ENCODE measurements at places on chromosomes 2 and 18. TPM values are rescaled to one million over a fixed set of nuclear protein-coding genes. Genes with fewer than 3 reads are reported as not detected.

- H3K4me3 ChIP-seq: no peak overlapping the region
- H3K27me3 ChIP-seq: no peaks in the 10 kb centered on the region
- H3K36me3 ChIP-seq: no peaks in the 10 kb centered on the region
- no peak overlapping the region for H3K27ac ChIP-seq
- H3K4me1 ChIP-seq: peaks cover 8% of the 10 kb centered on the region
These were observed 29.7 kb downstream of the IKZF2 start for GRCh38 chr2:213121690-213122089.

The LYPD1 gene
- 2.3 TPM for total RNA-seq

DNA sequence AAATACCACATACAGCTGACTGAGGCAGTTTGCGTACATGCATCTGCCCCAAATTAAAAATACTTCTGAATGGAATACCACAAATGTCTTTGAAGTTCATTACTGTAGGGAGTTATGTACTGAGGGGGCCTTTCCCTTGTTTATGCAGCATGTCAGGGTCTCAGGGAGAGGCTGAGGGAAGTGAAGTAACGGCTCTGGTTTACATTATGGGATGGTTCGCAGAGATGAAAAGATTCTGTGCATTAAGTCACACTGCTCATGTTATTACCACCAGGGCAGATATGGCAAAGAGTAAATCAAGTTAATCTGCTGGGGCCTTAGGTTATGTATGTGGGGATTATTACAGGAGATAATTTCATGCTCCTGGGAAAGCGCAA lies 385.9 kb upstream of the RND3 start:
- H3K27me3 ChIP-seq: no peaks in the 10 kb centered on the region
- no peak overlapping the region for H3K27ac ChIP-seq
- H3K4me3 ChIP-seq: no peak overlapping the region
- no peaks in the 10 kb centered on the region for H3K36me3 ChIP-seq
- no peak for DNase-seq
- H3K4me1 ChIP-seq: no peaks in the 10 kb centered on the region

- H3K4me1 ChIP-seq: no peaks in the 10 kb centered on the region
- no peak for DNase-seq
- H3K36me3 ChIP-seq: no peaks in the 10 kb centered on the region
- no peak overlapping the region for H3K27ac ChIP-seq
- H3K4me3 ChIP-seq: no peak overlapping the region
These were observed 193.0 kb downstream of the TXNL1 start for GRCh38 chr18:56445422-56445821.

DNA sequence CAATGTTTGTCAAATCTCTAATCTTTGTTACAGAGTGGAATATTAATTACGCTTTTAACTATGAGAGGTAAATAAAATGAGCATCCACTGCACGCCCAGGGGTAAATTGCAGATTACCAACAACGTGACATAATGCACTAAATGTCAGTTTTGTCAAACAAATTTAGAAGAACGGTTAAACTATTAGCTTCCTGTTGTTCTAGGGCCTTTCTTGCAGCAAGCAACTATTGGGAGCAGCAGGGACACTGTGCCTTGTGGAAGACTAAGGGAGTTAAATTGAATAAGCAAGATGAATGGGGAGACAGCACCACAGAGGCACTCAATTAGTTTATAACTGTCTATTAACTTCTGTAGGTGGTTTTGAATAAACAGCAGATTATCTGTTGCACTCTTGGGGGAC lies 391.0 kb upstream of the RAB12 start:
- no peak for DNase-seq
- peaks cover 13% of the 10 kb centered on the region for H3K4me1 ChIP-seq
- H3K36me3 ChIP-seq: no peaks in the 10 kb centered on the region
- no peak overlapping the region for H3K4me3 ChIP-seq
- no peak overlapping the region for H3K27ac ChIP-seq

The CIDEA gene
- total RNA-seq: not detected

The TUBA4B gene
- not detected for total RNA-seq

DNA sequence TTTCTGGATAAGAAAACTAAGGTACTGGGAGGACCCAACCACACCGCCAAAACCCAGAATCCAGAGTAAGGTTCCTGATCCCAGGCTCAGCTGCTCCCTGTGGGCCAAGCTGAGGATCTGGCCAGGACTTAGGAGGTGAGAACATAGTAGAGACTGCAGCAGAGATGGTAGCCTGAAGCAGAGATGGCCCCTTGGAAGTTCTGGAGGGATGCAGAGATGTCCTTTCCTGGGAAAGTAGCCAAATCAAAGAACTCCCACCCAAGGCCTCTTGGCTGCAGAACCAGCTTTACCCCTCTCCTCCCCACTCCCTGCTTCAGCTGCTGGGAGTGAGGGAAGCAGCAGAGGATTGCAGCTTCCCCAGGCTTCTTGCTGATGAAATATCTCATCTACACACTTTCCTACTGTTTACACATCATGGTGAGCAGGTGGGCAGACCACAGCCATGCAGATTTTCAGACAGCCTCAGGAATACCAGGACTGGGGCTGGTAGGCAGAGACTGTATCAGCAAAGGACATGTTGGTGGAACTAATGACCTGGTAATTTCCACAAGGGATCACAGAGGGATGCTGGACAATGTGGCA lies 32.7 kb downstream of the TMEM17 start:
- peaks cover 28% of the 10 kb centered on the region for H3K4me1 ChIP-seq
- no peak for DNase-seq
- no peak overlapping the region for H3K4me3 ChIP-seq
- H3K36me3 ChIP-seq: no peaks in the 10 kb centered on the region

The CFAP65 gene
- 0.07 TPM for total RNA-seq

The ASXL2 gene
- 14.7 TPM for total RNA-seq

DNA sequence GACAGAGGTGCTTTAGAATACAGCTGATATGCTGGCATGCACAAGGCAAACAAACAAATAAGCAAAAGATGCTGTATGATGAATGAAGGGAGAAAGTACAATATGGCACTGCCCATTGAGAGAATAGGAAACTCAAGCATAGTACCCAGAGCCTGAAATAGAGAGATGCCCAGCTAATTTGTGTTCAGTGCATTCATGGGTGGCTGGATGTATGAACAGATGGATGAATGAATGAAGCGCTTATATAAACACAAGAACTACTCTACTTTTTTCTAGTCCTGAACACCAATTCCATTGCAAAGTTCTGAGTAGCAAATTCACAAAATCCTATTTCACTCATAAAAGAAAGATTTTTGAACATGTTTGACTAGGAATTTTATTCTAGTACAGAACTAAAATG lies 756.3 kb downstream of the SATB2 start:
- H3K27ac ChIP-seq: no peak overlapping the region
- DNase-seq: no peak
- H3K4me1 ChIP-seq: no peaks in the 10 kb centered on the region
- H3K36me3 ChIP-seq: no peaks in the 10 kb centered on the region

- no peak for DNase-seq
- H3K36me3 ChIP-seq: no peaks in the 10 kb centered on the region
- H3K4me1 ChIP-seq: no peaks in the 10 kb centered on the region
- no peak overlapping the region for H3K27ac ChIP-seq
These were observed 268.9 kb downstream of the NDUFA10 start for GRCh38 chr2:239756031-239756789.

Measured in cardiac muscle cell (in vitro differentiated cells and primary cell).